ENCODE measurements at places on chromosomes 4 and X. TPM values are rescaled to one million over a fixed set of nuclear protein-coding genes. Genes with fewer than 3 reads are reported as not detected.

Gene CTAG1B
- not detected for total RNA-seq

Gene SHOX
- not detected for total RNA-seq

Gene PPP1R3F
- 2.5 TPM for total RNA-seq

Gene SORCS2
- total RNA-seq: 0.52 TPM

Gene ABCG2
- 1.0 TPM for total RNA-seq

Gene IL13RA1
- 31.9 TPM for total RNA-seq

Gene MAGEB17
- total RNA-seq: 0.08 TPM

Gene WNK3
- total RNA-seq: 1.3 TPM

Gene MTMR8
- total RNA-seq: 0.08 TPM

Gene BRS3
- total RNA-seq: not detected

Gene ZC4H2
- 26.9 TPM for total RNA-seq

Gene AFF2
- total RNA-seq: 0.16 TPM

Gene FRG2
- not detected for total RNA-seq

Gene NKX3-2
- 0.48 TPM for total RNA-seq

Gene MTHFD2L
- total RNA-seq: 8.5 TPM

Gene MAD2L1
- 16.5 TPM for total RNA-seq

Gene ARHGAP4
- total RNA-seq: 6.7 TPM

Gene MAGEB3
- not detected for total RNA-seq

Gene SRPK3
- 0.24 TPM for total RNA-seq

Gene GLOD5
- total RNA-seq: not detected

Measured in epithelial cell of alveolus of lung (primary cell).